Daoy (cell line): ENCODE measurements at places on chromosomes 1 and 21. TPM values are rescaled to one million over a fixed set of nuclear protein-coding genes. Genes with fewer than 3 reads are reported as not detected.

Gene EBNA1BP2
- total RNA-seq = 464 and 610 TPM in 2 replicates

Gene NR1I3
- not detected in 2 replicates for total RNA-seq

Gene NEK2
- total RNA-seq = 97.8 and 151 TPM in 2 replicates

Gene NBPF20
- total RNA-seq = 2.2 and 2.5 TPM in 2 replicates

Gene JAK1
- 70.3 and 115 TPM in 2 replicates for total RNA-seq

GRCh38 chr1:89837036-89837481, 16.2 kb downstream of the LRRC8D start:
- no peak for DNase-seq

- DNase-seq = no peak
Measured at GRCh38 chr1:214550857-214551435, 456 bp downstream of the PTPN14 start.

DNA sequence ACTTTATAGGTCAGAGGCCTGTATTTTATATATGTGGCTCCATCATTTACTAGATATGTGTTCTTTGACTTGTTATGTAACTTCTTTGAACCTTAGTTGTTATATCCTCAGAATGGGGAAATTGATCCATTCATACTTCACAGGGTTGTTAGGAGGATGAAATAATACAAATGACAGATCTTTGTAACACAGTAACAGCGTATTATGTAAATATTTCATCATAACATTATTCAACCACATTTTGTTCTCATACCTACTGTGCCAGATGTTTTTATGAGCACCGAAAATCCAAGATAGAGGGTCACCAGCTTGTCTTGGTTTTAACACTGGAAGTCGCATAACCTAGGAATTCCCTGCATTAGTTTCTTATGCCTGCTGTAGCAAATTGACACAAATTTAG, 3.3 kb downstream of the SUCO start:
- DNase-seq = no peak

DNA sequence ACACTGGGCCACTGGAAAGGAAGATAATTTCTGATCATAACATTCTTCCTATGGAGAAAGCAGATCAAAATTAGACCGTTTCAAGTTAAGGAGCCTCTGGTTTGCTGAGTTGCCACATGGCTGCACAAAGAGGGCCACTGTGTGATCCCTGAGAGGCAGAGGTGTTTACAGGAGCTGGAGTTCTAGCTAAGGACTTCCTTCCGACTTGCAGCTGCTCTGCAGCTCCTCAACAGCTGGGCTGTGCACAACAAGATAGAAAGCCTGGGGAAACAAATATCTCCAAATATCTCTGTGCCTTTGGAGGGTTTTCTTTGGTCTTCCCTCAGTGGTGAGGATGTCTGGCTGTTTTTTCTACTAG, 26.8 kb downstream of the GADD45A start:
- DNase-seq = no peak

- DNase-seq = no peak
Measured at GRCh38 chr21:32155226-32155625, 123.6 kb downstream of the MIS18A start.

- DNase-seq = no peak
Measured at GRCh38 chr1:73604739-73605138, 593.2 kb downstream of the LRRIQ3 start.

- no peak for DNase-seq
Measured at GRCh38 chr1:227401562-227402342, 83.5 kb upstream of the CDC42BPA start.

DNA sequence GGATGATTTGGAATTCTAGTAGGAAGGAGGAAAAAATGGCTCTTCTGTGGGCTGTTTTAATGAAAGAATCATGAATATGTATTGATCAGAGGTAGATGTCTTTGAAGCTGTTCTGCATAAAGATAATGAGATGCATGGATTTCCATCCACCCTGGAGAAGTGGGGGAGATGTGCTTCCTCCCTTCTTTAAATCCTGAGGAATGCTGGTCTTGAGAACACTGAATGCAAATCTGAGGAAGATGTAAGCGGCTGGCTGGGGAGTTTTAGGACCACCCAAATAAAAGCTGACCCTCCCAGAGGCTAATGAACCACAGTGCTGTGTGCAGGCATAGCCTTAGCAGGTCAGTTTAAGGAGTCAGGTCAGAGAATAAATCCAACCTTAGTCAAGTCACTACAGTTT, 37.3 kb downstream of the ZMYND12 start:
- no peak for DNase-seq

DNA sequence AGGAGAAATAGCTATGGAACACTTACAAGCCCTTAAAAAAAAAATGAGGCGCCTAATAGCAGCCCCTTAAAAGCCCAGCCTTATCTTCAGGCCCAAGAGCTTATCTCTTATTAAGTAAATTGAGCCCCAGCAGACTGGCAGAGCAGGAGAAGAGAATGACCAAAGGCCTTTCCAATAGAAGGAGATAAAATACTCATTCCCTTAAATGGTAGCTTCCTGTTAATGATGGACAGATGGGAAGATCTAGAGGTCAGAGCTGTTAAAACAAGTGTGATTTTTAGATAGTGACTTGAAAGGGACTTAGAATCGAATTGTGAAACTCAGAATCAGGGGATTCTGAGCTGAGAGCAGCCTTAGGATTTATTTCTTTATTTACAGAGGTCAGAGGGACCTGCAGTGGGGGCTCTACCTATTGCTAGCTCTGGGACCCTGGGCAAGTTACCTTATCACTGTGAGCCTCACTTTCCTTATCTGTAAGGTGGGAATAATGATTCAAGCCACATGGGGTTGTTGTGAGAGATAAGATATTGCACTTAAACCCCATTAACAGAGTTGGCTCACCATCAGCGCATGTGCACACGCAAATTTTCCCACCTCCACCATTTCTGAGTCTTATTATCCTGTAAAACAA, 101.3 kb upstream of the C8B start:
- no peak for DNase-seq

DNA sequence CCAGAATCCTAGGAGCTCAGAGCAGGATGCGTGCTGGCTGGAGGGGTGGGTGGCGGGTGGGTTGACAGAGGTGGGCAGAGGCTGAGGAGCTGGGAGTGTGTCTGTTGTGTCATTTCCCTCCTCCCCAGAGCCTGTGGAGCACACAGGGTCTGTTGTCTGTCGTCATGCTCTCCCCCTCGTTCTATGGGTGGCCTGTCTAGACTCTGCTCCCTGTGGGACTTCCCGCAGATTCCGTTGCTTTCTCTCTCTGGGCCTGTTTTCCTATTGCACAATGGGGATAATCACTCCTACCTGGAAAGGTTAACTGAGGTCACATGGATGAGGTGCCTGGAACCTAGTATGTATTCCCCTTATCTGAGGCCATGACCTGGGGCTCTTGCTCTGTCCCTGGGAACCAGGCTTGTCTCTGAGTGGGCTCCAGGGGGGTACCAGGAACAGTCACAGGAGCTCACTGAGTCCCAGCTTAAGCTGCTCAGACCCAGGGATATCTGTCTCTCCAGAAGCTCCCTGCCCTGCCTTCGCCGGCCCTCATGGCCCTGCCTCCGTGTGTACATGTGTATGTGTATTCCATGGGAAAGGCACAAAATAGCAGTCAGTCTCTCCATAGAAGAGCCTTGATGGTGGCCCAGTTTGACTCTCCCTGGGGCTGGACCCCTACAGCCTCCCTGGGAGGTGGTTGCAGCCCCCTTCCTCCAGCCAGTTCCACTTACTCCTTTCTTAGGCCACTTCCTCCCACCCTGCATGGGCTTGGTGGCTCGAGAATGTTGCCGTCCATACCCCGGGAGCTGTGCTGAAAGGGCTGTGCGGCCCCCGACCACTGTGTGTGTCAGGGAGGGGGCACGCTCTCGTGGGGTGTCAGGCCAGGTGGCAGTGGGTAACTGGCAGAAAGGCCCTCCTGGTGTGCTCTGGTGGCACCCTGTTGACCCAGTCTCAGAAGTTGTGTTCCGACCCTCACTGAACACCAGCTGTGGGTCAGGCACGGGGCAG, 17.9 kb downstream of the PTPRF start:
- DNase-seq = no peak

GRCh38 chr1:29083317-29084195, 40.1 kb downstream of the TMEM200B start:
- no peak for DNase-seq
